ENCODE measurements at places on chromosomes 11 and 22.

DNA sequence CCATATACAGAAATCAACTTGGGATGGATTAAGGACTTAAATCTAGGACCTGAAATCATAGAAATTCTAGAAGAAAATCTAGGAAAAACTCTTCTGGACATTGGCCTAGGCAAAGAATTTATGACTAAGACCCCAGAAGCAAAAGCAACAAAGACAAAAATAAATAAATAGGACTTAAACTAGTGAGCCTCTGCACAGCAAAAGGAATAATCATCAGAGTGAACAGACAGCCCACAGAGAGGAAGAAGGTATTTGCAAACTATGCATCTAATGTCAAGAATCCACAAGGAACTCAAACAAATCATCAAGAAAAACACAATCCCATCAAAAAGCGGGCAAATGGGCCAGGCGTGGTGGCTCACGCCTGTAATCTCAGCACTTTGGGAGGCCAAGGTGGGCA lies 32.4 kb downstream of the TTC28 start:
- no peak for DNase-seq

DNA sequence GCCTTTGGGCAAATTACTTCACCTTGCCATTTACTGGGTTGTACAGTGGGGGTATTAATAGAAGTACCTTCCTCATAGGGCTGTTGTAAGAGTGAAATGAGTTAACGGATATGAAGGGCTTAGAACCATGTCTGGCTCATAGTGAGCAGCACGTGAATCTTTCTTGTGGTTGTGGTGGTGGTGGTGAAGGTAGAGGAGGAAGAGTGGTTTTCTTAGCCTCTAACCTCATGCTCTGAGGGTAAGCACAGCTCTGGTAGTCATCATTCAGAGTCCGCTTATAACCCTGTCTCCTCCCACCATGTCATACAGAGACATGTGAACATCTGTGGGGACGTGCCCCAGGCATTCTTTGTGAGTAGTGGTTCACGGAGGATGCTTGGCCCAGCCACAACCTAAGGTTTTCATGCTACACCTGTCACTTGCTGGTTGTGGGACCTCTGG lies 43.6 kb downstream of the TEAD1 start:
- DNase-seq, result peak; percentile 15

GRCh38 chr11:113113801-113114704 lies 152.8 kb downstream of the NCAM1 start:
- DNase-seq, result no peak

- no peak for DNase-seq
Measured at GRCh38 chr11:79362821-79363220, 78.0 kb downstream of the TENM4 start.

DNA sequence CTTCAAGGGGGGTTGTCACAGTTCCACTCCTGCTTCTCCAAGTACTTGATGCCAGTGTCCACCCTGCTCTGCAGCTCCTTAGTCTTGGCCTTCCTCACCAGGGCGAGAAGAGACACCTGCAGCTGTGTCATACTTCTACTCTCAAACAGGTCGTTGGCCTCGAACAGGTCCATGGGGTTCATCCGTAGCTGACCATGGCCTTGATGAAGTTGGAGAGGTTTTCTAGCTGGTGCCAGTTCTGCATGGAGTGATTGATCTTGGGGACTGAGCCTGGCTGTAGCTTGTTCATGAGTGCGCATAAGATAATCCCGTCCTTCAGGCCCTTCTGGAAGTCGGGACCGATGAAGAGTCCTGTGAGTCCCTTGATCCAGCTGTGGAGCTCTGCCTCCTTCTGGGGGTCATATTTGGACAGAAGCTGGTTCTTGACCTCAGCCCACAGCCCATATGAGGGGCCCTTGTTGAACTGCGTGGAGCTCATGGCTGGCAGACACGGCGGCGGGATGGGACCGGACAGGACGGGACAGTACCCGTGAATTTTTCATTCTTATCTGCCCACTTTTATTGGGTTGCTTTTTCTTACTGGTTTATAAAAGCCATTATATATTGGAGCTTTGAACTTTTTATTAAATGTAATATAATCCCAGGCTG lies 33.4 kb upstream of the HORMAD2 start:
- no peak for DNase-seq

- no peak for DNase-seq
Measured at GRCh38 chr11:72468289-72468688, 34.0 kb upstream of the CLPB start.

DNA sequence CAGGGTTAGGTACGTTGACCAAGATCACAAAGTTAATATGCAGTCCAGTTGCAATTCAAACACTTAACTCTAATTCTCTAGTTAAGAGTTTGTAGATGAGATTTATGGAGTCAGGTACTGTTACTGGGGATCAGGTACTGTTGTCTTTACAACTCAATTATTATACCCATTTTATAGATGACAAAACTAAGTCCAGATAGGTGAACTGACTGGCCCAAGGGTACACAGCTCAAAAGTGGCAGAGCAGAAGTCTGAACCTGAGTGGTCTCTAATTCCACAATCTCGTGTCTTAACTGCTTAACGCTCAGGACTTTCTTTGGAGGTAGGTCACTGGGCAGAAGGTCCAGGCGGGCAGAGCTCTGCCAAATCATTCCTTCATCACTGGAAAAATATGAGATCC lies 77.5 kb downstream of the DSCAML1 start:
- no peak for DNase-seq

- no peak for DNase-seq
Measured at GRCh38 chr22:39242595-39243438, 2.0 kb downstream of the PDGFB start.

DNA sequence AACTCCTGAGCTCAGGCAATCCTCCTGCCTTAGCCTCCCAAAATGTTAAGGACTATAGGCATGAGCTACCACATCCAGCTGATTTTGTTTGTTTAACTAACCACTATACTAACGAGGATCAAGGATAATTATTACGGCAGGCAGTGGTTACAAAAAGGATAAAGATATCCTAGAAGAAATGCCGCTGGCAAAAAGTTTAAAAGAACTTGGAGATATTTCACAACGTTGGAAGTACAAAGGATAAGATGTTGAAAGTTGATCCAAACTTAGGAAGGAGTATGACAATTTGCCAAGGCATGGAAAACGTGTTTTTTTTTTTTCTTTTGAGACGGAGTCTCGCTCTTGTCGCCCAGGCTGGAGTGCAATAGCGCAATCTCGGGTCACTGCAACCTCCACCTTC lies 13.4 kb downstream of the AP5B1 start:
- no peak for DNase-seq

DNA sequence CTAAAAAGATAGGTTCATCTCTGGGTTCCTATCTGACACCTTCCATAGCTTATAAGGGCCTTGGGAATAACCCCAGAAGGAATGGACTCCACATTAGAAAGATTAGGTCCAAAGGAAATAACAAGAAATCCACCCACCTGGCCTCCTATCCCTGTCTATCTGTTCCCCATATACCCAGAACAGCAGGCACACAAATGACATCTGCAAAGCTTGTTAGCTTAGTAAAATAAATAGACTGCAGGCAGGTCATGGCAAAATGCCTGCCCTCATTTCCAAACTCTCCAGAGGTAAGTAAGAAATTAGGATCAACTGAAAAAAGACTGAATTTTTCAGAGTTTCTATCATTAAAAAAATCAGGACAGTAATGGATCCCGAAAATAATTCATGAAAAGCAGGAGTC lies 489.5 kb downstream of the DLG2 start:
- DNase-seq, result no peak
